Brain microvascular endothelial cell (primary cell): ENCODE measurements at places on chromosomes 5 and 9.

- DNase-seq, result peak; percentile 35
Observed at GRCh38 chr9:13778631-13779030, 499.1 kb upstream of the MPDZ start.

DNA sequence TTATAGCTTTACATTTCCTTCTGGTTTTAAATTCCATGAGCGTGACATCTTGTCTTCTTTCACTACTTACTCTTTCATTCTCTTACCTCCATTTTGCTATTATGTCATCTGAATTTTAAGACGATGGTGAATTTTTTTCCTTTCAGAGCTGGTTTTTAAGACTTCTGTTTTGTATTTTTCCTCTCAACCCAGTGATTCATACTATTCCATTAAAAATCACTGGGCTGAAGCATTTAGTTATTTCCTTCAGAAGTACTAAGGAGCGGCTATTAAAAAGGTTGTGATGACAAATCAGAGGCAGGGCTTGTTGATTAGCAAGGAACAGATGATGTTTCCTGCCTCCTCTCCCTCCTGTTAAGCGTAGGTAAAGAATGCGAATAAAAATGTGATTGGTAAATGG, 16.5 kb downstream of the AGXT2 start:
- DNase-seq, result no peak

DNA sequence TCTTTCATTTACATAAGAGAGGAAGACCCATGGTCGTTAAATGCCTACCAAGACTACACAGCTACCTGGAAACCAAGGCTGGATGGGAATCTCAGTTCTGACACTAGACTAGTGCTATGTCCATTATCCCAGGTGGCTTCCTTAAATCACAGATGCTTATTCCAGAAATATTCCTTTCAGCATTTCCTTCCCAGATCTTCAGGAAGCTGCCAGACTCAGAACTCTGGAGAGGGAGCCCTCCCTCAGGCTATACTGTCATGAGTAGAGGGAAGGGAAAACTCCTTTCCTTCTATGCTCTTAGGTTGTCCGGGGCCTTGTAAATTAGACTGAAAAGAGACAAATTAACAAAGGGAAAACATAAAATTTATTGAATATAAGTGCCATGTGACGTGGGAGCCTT, 20.8 kb downstream of the FREM1 start:
- DNase-seq, result no peak

DNA sequence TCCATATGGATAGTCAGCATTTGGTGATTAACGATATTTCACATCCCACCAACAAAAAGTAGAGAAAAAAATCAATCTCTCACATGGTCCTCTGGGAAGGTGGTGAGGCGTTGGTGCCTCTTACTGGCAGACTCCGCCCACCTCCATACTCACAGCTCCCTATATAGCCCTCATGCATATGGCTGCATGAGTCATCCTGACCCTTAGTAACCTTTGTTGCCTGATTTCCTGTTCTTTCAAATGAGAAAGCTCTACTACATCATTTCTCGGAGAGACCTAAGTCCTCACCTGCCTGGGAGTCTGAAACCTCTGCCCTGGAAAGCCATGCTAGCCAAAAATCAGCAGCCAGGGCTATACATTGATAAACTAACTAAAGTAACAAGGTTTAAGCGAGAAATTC, 33.3 kb upstream of the ABCA1 start:
- DNase-seq, result peak; percentile 57

GRCh38 chr9:125990186-125990792, 243.1 kb downstream of the PBX3 start:
- DNase-seq, result no peak

- peak; percentile 97 for DNase-seq
Observed at GRCh38 chr5:178651046-178651810, 24.4 kb upstream of the CLK4 start.

DNA sequence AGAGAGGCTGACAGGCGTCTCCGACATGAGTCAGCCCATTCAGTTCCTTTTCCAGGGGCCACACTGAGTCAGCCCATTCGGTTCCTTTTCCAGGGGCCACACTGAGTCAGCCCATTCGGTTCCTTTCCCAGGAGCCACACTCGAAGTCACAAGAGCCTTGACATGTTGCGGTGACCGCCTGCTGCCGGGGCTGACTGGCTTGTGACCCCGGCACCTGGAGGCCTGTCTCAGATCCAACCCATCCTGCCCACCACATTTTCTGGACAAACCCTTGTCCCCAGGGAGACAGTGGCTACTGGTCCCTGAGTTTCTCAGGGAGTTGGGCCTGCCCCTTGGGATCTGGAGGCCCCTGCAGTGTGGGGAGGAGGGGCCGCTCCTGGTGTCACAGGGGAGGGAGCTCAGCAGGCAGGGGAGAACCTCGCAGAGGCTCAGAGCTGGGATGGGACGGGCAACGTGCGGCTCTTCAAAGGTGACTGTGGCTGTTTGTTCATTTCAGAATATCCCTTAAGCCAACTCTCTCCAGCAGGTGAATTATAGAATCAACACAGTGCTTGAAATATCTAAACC, 40.5 kb upstream of the LPCAT1 start:
- peak; percentile 54 for DNase-seq

GRCh38 chr9:89010056-89010455, 18.8 kb downstream of the S1PR3 start:
- DNase-seq, result no peak

- peak; percentile 65 for DNase-seq
Observed at GRCh38 chr5:177496070-177496726, 1.2 kb downstream of the PDLIM7 start.

DNA sequence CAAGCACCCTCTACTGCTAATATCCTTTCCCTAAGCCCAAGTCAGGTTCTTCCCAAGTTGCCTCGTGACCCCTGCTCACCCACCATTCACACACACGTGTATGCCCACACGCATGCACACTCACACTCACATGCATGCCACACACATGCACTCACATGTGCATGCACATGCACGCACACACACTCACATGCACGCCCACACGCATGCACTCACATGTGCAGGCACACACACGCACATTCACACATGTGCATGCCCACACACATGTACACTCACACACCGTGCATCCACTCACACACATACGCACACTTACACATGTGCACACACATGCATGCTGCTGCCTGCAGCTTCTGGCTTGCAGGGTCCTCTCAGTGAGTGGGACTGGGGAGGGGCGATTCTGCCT, 62.9 kb upstream of the STXBP1 start:
- DNase-seq, result no peak

- no peak for DNase-seq
Observed at GRCh38 chr9:89750117-89750791, 145.4 kb downstream of the GADD45G start.

DNA sequence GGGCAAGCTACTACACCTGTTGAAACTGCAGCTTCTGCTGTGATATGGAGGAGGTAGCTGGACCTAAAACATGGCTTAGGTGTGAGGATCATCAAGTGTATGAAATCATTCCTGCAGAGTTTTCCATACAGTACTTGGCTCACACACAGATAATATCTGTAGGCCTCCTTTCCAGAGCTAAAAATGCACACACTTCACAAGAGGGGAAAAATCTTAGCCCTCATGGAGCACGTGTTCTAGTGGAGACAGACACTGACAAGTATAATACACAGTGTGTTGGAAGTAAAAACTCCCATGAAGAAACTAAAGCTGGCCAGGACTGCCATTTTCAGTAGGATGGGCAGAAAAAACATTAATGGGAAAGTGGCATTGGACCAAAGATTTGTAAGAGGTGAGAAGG, 216.7 kb downstream of the CTNND2 start:
- DNase-seq, result no peak

DNA sequence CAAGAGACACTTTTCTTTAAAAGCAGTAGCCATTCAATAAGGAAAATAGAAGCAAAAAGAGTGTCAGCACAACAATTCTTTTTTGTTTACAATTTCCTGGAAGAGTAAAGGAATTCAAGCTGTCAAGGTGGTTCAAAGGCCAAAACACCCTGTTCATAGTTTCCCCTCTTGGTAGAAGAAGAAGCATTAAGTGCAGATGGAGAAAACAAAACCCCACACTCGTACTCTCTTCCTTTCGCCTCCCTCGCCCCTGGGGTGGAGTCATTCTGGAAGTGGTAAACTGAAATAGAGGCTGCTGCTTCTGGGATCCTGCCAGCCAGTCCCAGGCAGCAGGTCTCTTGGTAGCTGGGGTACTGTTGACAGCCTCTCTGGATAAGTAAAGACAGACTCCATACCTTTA, 105.0 kb downstream of the ANKRD55 start:
- no peak for DNase-seq

DNA sequence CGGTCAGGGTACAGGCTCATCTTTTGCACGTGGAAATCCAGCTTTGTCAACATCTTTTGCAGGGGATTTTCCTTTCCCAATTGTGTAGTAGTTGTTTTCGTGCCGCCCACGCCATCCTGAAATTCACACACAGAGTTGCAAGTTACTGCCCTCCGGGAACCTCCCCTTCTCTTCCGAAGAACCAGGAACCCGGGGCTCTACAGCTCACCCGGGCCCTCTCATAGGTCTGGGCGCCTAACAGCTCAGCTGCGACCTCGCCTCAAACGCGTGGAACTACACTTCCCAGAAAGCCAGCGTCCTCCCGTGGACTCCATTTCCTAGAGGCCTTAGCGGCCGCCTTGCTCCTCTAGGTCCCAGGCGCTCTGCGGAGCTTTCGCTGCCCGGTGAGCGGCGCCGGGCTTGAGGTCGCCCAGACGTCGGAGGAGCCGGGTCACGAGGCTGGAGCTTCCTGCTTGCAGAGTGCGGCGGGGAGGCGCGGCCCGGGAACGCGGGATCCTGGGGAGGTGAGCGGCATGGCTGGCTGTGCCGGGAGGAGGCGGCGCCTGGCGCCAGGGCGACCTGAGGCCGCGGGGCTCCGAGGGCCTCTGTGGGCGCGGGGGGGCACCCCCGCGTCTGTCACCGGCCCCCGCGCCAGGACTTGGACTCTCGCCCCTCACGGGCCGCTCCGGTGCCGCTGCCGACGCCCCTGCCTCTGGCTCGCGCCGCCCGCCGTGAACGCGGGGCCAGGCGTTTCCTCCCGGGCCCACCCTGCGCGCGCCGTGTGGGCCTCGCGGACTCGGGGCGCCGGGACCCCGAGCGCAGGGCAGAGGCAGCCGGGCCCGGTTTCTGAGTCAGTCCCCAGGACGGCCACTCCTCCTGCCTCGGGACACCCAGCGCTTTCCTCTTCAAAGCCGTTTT, at the start of gene ZNF354B:
ZNF354B (plus strand) TSS at position 329 of the 897 bp plus-strand sequence. CDS start 1,095 bp downstream, outside the sequence.
- peak; percentile 92 for DNase-seq

DNA sequence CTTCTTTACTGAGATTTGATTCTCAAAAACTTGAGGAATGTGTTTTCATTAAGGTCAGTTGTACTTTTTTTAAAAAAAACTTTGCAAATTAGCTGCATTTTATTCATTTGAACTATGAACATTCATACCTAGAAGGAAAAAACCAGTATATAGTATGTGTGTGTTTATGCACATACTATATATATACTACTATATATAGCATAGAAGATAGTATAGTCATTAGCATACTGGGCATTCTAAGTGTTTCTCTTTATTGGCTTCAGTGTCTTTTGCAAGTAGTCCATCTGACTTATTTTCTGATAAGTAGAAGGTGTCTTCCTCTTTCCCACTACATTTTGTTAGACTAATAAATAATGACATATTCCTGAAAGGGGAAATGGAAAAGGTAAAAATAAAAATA, 33.0 kb downstream of the ELOVL7 start:
- DNase-seq, result no peak

DNA sequence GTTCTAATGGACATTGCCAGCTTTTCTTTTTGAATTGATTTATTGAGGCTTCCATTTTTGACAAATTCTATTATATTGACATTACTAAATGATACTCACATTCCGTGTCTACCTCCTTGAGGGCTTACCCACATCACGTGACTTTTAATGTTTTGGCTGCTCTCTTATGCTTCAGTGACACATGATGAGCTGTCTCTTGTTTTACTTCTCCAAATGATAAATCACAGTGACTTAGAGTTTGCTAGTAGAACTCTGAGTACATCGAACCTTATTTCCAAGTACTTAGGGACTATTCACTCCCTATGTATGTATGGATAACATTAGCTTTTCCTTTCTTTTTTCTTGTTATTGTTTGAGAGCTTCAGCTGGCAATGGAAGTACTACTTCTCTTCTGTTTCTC, 169.8 kb upstream of the KCNN2 start:
- peak; percentile 60 for DNase-seq

GRCh38 chr5:123720955-123721354, 209.0 kb downstream of the CSNK1G3 start:
- DNase-seq, result peak; percentile 74

- peak; percentile 47 for DNase-seq
Observed at GRCh38 chr9:108991479-108991878, 21.8 kb downstream of the CTNNAL1 start.

- peak; percentile 13 for DNase-seq
Observed at GRCh38 chr5:93789173-93790067, 48.0 kb upstream of the POU5F2 start.

DNA sequence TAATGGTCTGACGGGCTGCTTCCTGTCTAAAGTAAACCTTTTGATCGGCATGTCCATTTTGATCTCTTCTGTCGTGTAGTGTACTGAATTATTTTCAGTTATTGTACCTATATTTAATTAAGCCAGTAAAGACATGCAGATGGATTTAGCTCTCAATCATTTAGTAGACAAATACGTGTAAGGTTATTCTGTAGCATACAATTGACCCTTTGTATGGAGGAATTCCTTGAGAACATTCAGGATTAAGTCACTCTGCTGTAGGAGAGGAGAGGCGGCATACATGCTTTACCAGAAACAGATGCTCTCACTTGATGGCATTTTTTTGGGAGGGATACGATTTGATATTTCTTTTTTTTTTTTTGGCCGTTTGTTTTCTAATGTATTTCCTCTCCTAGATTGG, 141.0 kb downstream of the PBX3 start:
- DNase-seq, result no peak

DNA sequence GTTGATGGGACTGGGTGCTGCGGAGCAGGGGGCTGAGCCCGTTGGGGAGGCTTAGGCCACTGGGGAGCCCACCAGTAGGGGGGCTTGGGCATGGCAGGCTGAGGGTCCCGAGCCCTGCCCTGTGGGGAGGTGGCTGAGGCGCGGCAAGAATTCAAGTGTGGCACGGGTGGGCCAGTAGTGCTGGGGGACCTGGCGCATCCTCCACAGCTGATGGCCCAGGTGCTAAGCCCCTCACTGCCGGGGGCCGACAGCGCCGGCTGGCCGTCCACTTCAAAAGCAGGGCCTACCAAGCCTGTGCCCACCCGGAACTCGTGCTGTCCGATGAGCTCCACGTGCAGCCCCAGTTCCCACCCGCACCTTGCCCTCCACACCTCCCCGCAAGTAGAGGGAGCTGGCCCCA, 917.5 kb downstream of the TAF11L14 start:
- no peak for DNase-seq

- DNase-seq, result no peak
Observed at GRCh38 chr9:129555512-129556215, 65.2 kb downstream of the C9orf50 start.

GRCh38 chr9:136107155-136107952, 11.3 kb downstream of the TMEM250 start:
- no peak for DNase-seq

GRCh38 chr5:44646016-44646415, 162.7 kb upstream of the MRPS30 start:
- no peak for DNase-seq

DNA sequence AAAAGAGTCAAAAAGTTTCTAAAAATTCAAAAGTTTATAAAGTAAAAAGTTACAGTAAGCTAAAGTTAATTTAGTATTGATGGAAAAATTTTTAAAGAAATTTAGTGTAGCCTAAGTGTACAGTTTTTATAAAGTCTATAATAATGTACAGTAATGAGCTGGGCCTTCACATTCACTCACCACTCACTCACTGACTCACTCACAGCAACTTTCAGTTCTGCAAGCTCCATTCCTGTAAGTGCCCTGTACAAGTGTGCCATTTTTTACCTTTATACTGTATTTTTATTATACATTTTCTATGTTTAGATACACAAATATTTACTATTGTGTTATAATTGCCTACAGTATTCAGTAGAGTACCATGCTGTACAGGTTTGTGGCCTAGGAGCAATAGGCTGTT, 239.5 kb upstream of the MAP3K1 start:
- no peak for DNase-seq
